ENCODE measurements at places on chromosomes 4 and X.
A peak's percentile ranks its signal among the peaks of the same experiment; 100 is the strongest.

GRCh38 chr4:171718069-171718468 is 95.1 kb upstream of the GALNTL6 start:
- DNase-seq, result no peak

DNA sequence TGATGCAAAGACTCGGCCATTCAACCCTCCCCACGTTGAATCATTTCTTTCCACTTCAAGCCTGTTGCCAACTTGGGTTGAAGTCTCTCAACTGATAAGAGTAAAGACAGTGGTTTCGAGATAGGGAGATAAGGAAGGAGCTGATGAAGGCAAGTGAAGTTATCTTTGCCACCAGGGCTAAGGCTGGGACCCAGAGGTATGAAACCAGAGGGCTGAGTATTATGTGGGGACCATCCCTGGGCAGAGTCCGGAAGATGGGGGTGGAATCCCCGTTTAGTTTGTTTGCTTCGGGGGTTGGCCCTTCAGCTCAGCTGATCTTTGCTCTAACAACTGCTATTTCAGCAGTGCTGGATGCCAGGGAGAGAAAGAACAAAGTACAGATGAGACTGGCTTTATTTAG is 2.3 kb upstream of the XPNPEP2 start:
- DNase-seq, result no peak

GRCh38 chrX:151825925-151826485 is 86.7 kb upstream of the MAGEA4 start:
- DNase-seq, result no peak

- no peak for DNase-seq
These were observed 234.1 kb upstream of the GIMD1 start for GRCh38 chr4:106602711-106603110.

GRCh38 chr4:44726038-44726871 is at the start of gene GNPDA2:
Gene GNPDA2 (minus strand): TSS chr4:44726556. CDS start chr4:44722207, 4,349 bp downstream.
- peak; percentile 84 for DNase-seq

DNA sequence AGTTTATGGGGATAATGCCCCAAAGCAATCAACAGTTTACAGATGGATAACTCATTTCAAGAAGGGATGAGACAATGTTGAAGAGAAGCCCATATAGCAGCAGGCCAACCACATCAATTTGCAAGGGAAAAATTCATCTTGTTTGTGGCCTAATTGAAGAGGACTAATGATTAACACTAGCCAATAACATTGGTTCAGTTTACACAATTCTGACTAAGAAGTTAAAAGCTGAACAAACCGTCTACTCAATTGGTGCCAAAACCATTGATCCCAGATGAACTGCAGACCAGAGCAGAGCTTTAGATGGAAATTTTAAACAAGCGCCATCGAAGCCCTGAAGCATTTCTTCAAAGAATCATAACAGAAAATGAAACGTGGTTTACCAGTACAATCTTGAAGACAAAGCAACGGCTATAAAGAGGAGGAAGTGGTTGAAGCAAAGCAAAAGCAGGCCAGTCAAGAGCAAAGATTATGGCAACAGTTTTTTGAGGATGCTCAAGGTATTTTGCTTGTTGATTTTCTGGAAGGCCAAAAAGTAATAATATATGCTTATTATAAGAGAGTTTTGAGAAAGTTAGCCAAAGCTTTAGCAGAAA is 20.5 kb upstream of the BLTP1 start:
- peak; percentile 11 for DNase-seq

DNA sequence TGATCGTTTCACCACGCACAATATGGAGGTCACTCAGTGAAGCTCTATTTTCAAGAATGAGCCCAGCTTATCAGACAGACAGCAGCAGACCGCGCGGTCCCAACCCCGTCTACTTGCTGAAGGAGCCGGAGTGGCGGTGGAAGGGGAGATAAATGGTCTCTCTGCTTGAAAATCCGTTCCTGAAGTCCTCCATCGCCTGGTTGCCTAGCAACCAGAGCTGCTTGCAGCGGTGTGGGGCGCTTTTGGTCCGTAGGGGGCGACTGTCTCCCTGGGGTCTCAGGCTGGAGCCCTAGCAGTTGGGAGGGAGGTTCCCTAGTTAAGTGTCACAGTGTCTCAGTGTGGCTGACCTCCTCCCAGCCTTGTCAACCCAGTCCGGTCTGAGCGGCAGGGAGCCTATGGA is 8.3 kb upstream of the DLG3 start:
- no peak for DNase-seq

DNA sequence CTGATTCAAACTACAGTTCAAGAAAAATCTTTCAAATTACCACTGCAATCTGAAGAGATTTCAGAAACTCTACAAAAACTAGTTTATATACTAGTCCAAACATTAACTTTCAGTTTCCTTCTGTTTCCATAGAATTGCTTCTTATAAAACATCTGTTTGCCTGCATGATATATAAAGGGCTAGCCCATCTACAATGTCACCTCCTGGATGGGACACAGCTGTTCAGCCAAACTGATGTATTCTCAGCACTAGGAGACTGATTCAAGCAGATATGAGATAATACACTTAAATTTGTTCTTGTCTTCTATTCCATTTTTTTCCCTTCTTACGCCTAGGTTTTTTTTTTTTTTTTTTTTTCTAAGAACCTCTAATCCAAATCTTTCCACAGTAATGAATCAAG is 1569.7 kb upstream of the IGFBP7 start:
- no peak for DNase-seq

DNA sequence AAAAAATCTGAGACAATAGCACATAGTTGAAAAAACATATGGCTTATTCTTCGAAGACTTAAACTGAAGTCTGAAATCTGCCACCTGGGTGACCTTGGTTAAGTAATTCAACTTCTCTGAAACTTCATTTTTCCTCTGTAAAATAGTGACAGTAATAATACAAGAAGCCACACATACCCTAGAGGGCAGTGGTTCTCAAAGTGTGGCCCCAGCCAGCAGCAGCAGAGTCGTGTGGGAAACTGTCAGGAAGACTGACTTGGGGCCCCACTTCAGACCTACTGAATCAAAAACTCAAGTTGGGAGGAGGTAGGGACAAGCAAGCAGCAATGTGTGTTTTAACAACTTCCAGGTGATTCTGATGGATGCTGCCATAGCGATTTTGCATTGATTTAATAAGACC is 249.9 kb downstream of the HNRNPD start:
- DNase-seq, result no peak

GRCh38 chr4:183256756-183257385 is 63.2 kb downstream of the CLDN22 start:
- peak; percentile 19 for DNase-seq

DNA sequence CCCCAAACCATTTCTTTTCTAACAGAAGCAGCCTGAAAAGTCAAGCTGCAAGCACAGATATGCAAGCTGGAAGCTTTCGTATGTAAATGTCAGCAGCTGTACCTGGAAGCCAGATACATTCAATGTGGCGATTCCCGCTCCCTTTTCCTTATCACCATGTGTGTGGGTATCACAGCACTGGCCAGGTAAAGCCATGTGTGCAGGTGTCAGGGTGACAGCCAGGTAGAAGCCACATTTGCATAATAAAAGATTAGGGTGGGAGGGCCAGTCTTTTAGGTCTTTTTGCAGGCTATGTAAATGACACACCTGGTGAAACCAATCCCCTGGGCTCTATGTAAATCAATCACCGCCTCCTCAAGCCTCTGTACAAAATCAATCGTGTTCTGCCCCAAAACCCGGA is 50.1 kb downstream of the RXFP1 start:
- DNase-seq, result no peak

- no peak for DNase-seq
These were observed 4.3 kb downstream of the PSAPL1 start for GRCh38 chr4:7430368-7430964.

DNA sequence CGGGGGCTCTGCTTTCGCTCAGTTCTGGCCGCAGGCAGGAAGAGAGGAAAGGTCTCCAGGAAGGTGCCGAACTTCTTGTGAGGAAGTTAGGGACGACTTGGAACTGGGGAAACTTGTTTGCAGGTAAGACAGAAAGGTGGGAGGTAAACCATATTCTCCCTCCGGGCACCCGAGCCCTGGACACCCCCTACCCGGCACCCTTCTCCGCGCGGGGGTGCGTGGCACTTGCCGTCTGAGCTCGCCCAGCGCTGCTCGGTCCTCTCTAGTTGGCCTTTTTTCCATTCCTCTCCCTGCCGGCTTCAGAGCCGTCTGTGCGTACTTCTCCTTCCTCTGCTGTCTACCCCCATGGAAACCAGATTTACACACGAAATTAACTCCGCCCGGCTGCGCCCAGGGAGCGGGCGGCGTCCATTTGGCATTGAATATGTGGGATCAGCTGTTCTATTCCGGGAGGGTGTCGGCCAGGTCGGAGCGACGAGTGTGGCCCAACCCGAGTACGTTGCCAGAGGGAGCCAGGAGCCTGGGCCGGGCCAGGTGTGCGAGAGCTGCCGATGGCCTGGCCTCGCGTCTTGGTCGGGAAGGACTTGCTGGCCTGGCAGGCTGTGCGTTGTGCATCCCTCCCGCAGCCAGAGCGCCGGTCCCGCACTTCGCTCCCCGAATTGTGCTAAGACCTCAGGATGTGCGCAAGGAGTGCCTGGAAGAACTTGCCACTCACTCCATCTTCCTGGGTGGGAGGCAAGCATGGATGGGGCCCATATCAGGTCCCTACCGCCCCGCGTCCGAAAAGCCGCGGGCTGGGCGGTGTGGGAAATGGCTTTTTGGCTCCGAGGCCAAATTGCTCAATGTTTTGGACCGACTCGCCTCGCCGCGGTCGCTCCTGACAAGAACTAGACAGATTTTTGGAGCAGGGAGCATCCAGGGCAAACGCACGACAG is 1.7 kb downstream of the PDGFRA start:
- no peak for DNase-seq

GRCh38 chr4:22988526-22988925 is 295.8 kb downstream of the GBA3 start:
- no peak for DNase-seq

All from immature natural killer cell (primary cell).